ENCODE measurements at places on chromosomes 6 and 20.

DNA sequence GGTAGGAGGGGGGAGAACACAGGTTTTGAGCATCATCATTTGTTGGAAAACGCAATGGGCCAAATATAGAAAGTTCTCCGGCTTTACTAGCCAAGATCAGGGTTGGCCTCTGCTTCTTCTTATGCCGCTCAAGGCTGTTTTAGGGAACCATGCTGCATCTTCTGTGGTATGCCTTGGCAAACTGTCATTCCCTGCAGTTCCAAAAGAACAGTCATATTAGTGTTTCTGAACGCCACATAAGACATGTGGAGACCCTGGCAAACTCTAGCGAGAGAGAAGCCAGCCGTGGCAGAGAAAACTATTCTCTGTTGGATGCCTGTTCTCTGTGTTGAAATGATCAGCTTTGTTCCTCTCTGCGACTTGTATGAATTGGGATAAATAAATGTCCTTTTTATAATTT is 10.8 kb downstream of the ACTR5 start:
- DNase-seq, result no peak

- no peak for DNase-seq
These were observed 71.0 kb upstream of the SAMD3 start for GRCh38 chr6:130293800-130294199.

DNA sequence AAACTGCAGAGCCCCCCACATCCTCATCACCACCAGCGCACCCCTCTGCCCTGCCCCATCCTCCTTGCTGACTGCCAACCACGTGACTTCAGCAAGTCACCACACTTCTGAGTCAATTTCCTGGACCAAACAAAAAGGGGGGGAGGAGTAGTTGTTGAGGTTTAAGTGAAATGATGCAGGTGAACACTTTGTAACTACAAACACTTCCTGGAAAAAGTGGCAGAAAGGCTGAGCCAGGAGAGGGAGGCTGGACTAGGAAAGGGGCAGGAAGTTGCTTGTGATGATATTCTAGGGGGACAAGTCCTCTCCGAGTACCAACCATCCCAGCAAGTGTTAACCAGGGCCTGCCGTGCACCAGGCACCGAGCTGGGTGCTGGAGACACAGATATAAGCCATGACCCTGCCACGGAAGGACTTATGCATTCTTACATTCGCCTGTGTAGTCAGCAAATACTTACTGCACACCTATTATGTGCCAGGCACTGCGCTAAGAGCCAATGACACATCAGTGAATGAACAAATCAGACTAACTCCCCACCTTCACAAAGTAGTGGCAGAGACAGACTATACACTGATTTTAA is 67.3 kb downstream of the PREX1 start:
- DNase-seq, result no peak

DNA sequence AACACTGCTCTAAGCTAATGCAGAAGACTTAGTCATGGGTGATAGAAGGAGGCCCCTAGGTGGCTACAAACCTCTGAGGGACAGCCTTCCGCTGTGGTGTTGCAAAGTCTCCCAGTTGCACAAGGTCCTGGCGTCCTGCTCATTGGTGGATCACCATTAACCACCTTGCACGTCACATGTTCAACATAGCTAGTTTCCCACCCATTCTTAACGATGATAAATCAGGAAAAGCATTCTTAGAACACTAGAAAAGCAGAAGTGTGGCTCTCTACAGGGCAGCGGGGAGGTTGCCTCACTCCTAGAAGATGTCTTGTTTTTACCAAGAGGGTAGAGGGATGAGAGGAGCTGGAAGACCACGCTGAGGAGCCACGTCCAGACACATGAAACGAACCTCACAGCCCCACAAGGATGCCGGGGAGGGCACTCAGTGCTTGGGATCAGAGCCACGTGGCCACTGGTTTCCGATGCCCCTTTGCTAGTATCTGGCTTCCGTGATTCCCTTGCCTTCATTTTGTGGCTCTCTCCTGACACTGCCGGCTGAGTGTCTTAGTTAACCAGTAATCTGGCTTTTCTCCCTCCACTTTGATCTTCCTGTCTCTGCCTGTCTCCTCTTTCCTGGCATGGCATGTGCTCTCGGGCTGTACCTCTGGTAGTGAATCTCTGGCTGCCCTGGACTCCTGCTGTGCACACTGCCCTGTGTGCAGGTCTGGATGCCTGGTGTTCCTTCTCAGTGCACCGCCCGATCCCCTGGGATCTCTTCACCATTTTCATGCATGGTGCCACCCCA is 91.4 kb upstream of the NEDD9 start:
- DNase-seq, result no peak

DNA sequence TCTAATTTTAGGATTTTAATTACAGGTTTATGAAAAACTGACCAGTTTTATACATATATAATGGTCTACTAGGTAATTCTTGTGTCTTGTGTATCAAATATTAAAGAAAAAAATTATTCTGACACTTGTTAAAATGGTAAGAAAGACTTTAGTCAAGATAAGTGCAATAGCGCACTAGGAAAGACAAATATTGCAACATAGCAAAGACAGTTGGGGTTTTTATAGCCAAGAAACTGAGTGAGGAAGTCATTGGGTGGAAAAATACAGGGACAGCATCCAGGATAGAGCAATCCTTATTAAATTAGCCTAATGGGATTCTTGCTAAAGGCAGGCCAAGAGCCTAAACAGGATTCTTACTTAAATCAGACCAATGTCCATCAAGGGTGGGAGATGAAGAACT is 71.1 kb downstream of the ROS1 start:
- DNase-seq, result no peak

- DNase-seq, result no peak
These were observed 279.6 kb downstream of the ESR1 start for GRCh38 chr6:152087096-152087495.

GRCh38 chr6:105929626-105930025 is 156.5 kb upstream of the PRDM1 start:
- DNase-seq, result no peak

- DNase-seq, result no peak
These were observed 982.9 kb downstream of the EYS start for GRCh38 chr6:64724091-64724490.

DNA sequence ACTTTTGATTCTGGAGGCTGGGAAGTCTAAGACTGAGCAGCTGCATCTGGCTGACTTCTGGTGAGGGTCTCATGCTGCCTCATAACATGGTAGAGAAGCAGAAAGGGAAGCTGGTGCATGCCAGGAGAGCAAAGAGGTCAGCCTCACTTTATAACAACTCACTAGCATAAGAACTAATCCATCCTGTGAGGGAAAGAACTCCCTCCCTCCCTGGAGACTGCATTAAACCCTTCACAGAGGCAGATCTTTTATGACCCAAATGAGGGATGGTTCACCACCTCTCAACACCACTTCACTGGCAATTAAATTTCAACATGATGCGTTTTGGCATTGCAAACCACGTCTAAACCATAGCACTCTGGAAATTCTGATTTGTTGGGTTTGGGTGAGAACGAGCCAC is 33.9 kb downstream of the STXBP5 start:
- peak; percentile 58 for DNase-seq

DNA sequence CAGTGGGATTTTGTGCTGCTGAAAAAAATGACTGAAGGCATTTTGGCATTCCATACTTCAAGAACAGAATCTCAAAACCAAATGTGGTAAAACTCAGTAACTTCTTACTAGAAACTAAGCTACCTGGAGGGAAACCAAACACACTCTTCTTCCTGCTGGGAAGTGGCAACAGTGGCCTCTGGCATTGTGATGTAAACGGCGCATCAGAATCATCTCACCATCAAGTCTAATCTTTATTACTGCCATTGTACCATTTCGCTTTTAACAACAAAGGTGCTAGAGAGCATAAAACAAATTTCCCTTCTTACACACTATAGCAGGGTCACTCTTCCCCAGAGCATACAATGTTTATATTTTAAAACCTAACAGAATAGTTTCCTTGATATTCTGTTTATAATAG is 101.6 kb upstream of the CEP162 start:
- no peak for DNase-seq

DNA sequence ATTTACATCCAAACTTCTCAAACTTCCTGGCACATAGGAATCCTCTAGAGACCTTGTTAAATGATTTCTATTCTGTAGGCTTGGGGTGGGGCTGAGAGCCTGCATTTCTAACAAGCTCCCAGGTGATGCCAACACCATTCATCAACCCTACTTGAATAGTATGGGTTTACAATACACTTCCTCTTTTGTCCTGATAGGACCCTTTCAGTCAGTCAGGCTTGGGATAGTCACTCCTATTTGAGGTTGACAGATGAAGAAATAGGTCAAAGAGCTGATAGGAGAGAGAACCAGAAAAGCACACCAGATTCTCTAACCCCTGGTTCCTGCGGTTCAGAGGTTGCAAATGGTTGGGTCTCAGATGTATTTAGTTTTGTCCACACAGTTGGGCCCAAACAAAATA is 273.4 kb downstream of the TSHZ2 start:
- no peak for DNase-seq

DNA sequence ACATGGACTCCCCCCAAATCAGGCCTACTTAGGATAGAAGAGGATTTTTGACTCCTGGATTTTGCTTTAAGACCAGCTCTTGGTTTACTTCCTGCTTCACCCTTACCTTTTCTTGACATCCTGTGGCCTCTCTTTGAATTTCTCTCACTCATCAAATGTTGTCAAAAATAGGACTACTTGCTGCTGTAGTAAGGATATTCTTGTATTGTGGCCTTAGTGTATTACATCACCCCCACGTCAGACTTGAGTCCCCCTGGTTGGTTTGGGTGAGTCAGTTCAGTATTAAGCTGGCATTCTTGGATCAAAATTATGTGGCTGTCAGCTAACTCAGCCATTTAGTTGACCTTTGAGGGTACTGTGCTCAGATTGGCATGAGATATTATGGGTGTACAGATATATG is 1.1 kb downstream of the TPX2 start:
- no peak for DNase-seq

DNA sequence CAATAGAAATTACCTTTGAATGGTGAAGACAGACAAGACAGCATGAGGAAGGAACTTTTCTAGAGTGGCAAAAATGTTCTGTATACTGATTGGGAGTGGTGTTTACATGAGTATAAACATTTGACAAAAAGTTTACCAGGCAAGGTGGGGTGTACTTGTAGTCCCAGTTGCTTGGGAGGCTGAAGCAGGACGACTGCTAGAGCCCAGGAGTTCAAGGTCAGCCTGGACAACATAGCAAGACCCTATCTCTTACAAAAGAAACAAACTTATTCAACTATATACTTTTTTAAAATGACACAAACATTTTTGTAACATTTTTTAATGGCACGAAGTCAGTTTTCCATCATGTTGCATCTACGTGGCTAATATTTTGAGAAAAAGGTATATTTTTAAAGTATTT is 40.5 kb downstream of the ZHX3 start:
- no peak for DNase-seq

- DNase-seq, result peak; percentile 57
These were observed 7.4 kb upstream of the COX4I2 start for GRCh38 chr20:31630187-31630790.

- no peak for DNase-seq
These were observed 51.2 kb upstream of the AKIRIN2 start for GRCh38 chr6:87753131-87753685.

DNA sequence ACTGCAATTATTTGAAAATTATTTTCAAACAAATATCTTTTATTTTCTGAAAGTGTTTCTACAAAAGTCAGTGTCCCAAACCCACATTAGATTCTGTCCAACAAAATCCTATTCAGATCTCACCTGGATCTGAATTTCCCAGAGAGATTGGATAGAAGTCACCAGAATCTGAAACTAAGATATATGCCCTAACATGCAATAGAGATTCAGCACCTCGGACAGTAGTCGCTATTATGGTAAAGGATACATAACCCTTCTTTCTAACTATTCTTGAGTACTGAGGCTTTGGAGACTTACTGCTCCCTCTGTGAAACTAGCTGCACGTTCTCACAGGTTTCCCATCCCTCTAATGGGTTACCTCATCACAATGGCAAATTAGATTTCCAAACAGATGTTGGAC is 151.4 kb downstream of the ID4 start:
- DNase-seq, result no peak

GRCh38 chr6:148492654-148493290 is 150.1 kb downstream of the SASH1 start:
- no peak for DNase-seq

DNA sequence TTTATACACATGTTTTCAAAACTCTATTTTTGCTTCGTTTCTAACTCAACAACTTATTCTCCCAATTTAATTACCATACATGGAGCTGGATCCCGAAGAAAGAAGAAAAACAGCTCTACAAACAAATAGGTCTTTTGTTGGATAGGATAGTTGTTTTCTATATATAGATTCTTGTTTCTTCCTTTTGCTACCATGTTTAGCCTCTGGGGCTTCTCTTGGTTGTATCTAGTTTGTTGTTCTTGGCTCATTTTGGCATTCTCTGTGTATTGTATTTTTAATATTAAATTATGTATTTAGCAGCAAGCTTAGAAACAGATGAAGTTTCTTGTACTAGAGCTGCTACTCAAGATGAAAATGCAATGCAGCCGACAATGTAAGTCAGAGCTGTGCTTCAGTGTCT is 60.9 kb downstream of the PLCB4 start:
- no peak for DNase-seq

DNA sequence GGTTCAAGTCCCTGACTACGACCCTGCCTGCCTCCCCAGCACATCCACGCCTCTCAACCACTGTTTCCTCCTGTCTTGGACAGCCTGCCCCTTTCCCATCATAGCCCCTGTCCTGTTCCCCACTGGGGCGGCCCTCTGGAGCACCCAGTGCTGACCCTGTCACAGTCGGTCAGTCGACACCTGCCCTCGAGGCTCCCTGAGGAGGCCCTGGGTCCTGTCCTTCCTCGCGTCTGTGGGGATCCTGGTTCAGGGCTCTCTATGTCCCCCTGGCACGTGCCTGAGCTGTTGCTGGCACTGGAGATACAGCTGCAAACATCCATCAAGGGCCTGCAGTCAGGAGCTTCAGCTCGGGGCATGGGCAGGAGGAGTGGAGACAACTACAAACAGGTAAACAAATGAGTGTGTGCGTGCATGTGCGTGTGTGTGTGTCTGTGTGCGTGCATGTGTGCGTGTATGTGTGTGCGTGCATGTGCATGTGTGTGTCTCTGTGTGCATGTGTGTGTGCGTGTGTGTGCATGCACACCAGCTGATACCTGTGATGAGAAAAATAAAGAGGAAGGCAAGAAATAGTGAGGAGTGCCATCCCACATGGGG is 132.8 kb downstream of the PHACTR3 start:
- DNase-seq, result no peak

GRCh38 chr6:54019860-54020259 is 91.4 kb upstream of the MLIP start:
- DNase-seq, result no peak

DNA sequence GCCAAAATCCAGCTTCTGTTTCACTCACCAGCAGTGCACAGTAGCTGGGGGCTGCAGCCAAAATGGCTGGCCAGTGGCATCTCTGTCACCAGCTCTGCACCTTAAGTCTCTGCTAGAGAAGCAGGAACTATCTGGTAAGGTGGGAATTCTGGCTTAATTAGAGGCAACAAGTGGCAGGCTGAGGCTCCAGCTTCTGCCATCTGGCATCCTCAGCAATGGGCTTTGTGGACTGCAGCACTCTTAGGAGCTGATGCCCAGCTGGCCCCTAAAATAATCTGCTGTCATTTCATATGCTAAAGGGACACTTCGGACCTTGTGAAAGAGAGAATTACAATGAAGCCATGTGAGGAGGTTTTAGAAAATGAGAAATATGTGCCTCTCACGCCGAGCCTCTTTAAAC is 4.6 kb upstream of the CLDN20 start:
- DNase-seq, result no peak

GRCh38 chr6:99471638-99472037 is 43.6 kb downstream of the USP45 start:
- DNase-seq, result no peak

Measured in NCI-H1092 (cell line).